ENCODE measurements at places on chromosomes 3 and 15. TPM values are rescaled to one million over a fixed set of nuclear protein-coding genes. Genes with fewer than 3 reads are reported as not detected.
A peak's percentile ranks its signal among the peaks of the same experiment; 100 is the strongest.

The MORC1 gene
- not detected for total RNA-seq

The SFMBT1 gene
- 3.6 TPM for total RNA-seq

The MAP3K13 gene
- total RNA-seq: 17.6 TPM

The ITPKA gene
- 1.4 TPM for total RNA-seq

The MAGI1 gene
- 26.4 TPM for total RNA-seq

DNA sequence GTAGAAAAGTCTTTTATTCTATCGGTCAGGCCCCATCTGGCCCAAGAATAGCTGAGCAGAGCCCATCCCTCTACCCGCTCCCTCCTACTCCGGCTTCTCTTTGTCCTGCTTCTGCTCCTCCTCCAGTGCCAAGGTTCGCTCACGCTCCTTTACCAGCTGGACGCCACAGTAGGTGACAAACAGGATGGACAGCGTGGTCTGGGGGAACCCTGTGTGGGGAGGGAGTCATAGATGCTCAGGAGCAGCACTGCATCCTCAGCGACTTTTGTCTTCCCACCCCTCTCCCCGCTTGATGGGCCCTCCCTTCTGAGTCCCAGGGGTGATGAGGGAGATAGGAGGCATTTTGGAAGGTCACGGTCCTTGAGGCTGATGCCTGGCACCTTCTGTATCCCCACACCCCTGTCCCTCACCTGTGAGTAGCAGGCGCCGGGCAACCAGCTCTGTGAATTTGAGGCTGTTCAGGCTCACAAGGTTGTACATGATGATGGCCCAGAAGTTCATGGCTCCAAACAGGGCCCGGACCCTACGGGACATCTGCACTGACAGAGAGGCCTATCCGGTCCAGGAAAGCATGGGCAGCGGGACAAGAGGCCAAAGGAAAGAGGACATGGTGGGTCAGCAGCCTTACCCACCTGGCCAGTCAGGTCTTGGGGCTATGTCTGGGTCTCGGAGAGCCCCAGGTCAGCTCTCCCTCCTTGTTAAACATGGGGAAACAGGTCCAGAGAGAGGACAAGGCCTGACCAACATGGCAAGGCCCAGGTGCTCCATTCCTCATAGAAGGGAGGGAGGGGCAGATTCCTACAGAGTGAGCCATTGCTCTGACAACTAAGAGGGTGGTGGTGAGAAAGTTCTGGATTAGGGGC lies 7.6 kb downstream of the KLHL40 start:
- no peak for DNase-seq
- H3K4me1 ChIP-seq: no peaks in the 10 kb centered on the region
- no peak overlapping the region for H3K27ac ChIP-seq
- H3K36me3 ChIP-seq: no peaks in the 10 kb centered on the region
- no peak overlapping the region for H3K4me3 ChIP-seq

DNA sequence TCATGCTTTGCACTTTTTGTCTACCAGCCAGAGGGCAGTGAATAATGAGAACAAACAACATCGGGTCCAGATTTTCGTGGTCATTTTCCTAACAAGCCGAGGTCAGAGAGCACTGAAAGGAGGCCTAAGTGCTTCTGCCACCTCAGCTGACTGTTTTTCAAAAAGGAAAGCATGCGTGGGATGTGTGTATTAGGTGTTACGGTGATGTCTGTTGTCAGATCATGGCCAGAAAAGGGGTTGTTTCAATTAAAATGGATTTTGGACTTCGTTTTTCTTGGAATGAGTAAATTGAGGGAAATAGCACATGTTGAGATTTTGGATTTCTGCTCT lies 99.5 kb downstream of the APBA2 start:
- no peak for DNase-seq
- H3K36me3 ChIP-seq: no peaks in the 10 kb centered on the region
- peak overlapping the region; percentile 72 for H3K27ac ChIP-seq
- H3K27me3 ChIP-seq: no peaks in the 10 kb centered on the region

GRCh38 chr3:36736301-36736700 lies 28.1 kb downstream of the DCLK3 start:
- peaks cover 10% of the 10 kb centered on the region for H3K27me3 ChIP-seq
- H3K4me1 ChIP-seq: no peaks in the 10 kb centered on the region
- H3K36me3 ChIP-seq: no peaks in the 10 kb centered on the region
- no peak for DNase-seq
- no peak overlapping the region for H3K27ac ChIP-seq
- H3K4me3 ChIP-seq: no peak overlapping the region

GRCh38 chr3:46933261-46933660 lies 43.3 kb downstream of the CCDC12 start:
- no peak overlapping the region for H3K27ac ChIP-seq
- H3K4me3 ChIP-seq: no peak overlapping the region
- H3K36me3 ChIP-seq: peaks cover 15% of the 10 kb centered on the region
- H3K27me3 ChIP-seq: no peaks in the 10 kb centered on the region

GRCh38 chr15:53675832-53676231 lies 83.6 kb downstream of the WDR72 start:
- no peak for DNase-seq
- no peaks in the 10 kb centered on the region for H3K27me3 ChIP-seq
- no peaks in the 10 kb centered on the region for H3K4me1 ChIP-seq

DNA sequence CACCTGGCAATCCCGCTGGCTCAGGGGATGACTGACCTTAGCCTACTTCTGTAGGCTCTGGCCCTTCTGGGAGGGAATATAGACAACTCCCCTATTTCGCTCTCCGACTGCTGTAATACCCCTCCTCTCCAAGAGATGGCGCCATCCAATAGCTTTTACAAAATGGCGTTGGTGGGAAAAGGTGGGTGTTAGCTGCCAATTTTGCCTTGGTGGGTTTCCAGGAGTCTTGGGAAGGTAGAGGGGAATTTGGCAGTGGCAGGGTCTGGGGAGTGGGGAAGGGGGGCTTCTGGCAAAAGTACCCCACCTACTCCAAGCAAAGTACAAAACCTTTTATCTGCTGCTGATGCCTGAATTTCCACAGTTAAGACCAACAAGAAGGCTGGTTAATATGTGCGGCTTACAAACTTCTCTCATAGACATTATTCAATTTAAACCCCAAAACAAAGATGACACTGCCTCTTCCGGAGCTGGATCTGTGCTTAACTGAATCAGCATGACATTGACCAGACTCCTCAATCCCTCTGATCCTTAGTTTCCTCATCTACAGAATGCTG lies 62.1 kb downstream of the RASGRF1 start:
- DNase-seq: peak; percentile 20
- H3K27ac ChIP-seq: no peak overlapping the region
- H3K4me1 ChIP-seq: no peaks in the 10 kb centered on the region
- H3K27me3 ChIP-seq: peaks cover 2% of the 10 kb centered on the region
- no peak overlapping the region for H3K4me3 ChIP-seq
- H3K36me3 ChIP-seq: no peaks in the 10 kb centered on the region

GRCh38 chr3:177595530-177596188 lies 398.4 kb upstream of the TBL1XR1 start:
- no peaks in the 10 kb centered on the region for H3K36me3 ChIP-seq
- peaks cover 16% of the 10 kb centered on the region for H3K4me1 ChIP-seq
- H3K4me3 ChIP-seq: no peak overlapping the region
- peak; percentile 93 for DNase-seq

GRCh38 chr3:161350916-161351315 lies 20.4 kb downstream of the SPTSSB start:
- peaks cover 1% of the 10 kb centered on the region for H3K27me3 ChIP-seq
- no peak overlapping the region for H3K4me3 ChIP-seq
- no peaks in the 10 kb centered on the region for H3K4me1 ChIP-seq
- no peak for DNase-seq

- peaks cover 3% of the 10 kb centered on the region for H3K4me1 ChIP-seq
- H3K4me3 ChIP-seq: peak overlapping the region; percentile 59
- DNase-seq: no peak
- H3K27me3 ChIP-seq: no peaks in the 10 kb centered on the region
- H3K27ac ChIP-seq: peak overlapping the region; percentile 88
- no peaks in the 10 kb centered on the region for H3K36me3 ChIP-seq
Observed at GRCh38 chr3:32501783-32502117, 902 bp downstream of the CMTM6 start.

DNA sequence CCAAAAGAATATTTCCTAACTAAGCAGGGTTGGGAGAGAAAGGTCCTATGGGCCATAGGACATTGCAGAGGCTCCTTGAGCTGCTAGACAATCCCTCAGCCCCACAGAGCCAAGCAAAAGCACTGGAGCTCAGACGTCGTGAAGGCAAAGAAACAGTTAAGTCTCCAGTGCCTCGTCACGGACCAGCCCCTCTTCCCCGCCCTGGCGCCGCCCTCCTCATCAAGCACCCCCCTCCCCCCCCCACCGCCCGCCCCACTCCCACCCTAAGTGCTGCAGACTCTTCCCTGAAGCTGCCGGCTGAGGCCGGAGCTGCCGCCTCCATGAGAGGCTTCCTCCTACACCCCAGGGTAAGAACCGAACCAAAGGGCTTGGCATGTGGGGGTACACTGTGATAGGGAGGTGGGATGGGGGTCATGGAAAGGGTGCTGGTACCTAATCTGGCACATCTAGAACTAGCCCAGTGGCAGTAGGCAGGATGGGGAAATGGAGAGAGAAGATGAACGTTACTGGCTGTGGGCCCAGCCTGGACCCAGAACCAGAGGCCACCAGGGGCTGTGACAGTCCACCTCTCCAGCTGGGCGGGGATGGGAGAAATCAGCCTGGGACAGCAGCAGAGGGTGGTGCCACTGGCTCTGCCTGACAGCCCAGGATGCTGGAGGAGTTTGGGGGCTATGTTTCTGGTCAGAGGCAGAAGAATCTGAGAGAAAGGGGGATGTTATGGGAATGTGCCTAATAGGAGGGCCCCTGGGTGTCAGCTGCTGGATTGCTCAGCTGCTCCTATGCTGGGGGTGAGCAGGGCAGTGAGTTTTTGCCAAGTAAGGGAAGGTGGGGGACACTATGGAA lies at the start of gene MAP1A:
Gene MAP1A, plus strand, starts transcription at position 255 of the 843 bp plus-strand sequence. CDS start 3,866 bp downstream, outside the sequence.
- peak; percentile 71 for DNase-seq
- peaks cover 20% of the 10 kb centered on the region for H3K36me3 ChIP-seq
- peak within 1 kb of the TSS; percentile 79 for H3K4me3 ChIP-seq
- peak within 1 kb of the TSS; percentile 81 for H3K27ac ChIP-seq
- peaks cover 20% of the 10 kb centered on the region for H3K4me1 ChIP-seq

DNA sequence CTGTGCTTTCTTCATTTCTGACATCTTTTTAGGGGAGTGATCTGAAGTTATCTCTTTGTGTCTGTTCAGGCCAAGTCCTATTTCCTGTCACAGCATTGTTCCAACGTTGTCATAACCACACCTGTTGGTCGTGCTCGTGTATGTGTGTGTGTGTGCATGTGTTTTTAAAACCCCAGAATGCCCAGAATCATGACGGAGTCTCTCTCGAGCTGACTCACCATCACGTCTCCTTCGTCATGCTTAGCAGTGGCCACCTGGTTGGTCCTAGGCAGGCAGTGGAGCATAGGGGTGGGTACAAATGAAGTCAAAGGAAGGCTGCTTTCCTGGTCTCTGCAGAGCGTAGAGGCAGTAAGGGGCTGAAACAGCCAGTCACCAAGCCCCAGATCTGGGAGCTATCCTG lies 126.8 kb upstream of the ABHD17C start:
- H3K4me3 ChIP-seq: no peak overlapping the region
- peaks cover 27% of the 10 kb centered on the region for H3K36me3 ChIP-seq
- DNase-seq: peak; percentile 48
- peaks cover 16% of the 10 kb centered on the region for H3K4me1 ChIP-seq
- H3K27ac ChIP-seq: peak overlapping the region; percentile 31

- H3K4me3 ChIP-seq: no peak overlapping the region
- H3K36me3 ChIP-seq: no peaks in the 10 kb centered on the region
- no peaks in the 10 kb centered on the region for H3K27me3 ChIP-seq
Observed at GRCh38 chr3:373193-373779, 176.7 kb downstream of the CHL1 start.

DNA sequence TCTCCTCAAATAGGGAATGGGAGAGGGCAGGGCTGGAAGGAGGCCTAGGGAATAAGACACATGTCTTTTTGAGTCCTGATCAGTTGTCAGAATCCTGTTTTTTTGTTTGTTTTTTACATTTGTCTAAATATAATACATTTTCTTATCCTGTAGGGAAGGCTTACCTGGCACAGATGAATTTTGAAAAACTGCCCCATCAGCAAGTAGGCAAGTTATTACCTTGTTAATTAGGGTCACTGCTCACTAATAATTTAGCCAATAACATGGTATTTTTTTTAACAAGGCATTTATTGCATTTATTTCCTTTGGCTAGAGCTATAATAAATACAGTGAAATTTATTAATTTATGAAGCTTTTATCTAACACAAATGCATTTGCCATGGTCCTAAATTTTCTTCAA lies 423.2 kb upstream of the ONECUT1 start:
- no peaks in the 10 kb centered on the region for H3K27me3 ChIP-seq
- DNase-seq: no peak
- no peak overlapping the region for H3K27ac ChIP-seq

DNA sequence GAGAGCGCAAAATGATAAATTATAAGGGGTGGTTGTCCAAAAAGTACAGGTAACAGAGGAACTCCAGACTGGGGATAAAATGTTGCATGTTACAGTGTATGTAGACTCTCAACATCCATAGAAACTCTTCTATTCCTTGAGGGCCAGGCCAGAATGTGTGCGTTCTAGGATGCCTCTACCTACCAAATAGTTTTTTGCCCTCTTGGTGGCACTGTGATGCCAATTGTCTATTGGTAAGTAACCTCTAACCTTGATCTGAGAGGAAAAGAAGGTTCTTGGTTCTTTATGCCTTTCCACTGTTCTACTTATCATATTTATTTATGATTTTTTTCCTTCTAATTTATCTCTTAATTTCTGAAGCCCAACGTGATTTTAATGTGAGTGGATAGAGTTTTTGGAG lies 424.6 kb downstream of the GRM7 start:
- H3K27me3 ChIP-seq: no peaks in the 10 kb centered on the region
- no peaks in the 10 kb centered on the region for H3K36me3 ChIP-seq
- H3K4me3 ChIP-seq: no peak overlapping the region
- H3K27ac ChIP-seq: no peak overlapping the region

GRCh38 chr15:89495638-89496145 lies 691 bp downstream of the RHCG start:
- no peak for DNase-seq
- H3K36me3 ChIP-seq: no peaks in the 10 kb centered on the region
- H3K4me1 ChIP-seq: no peaks in the 10 kb centered on the region
- H3K27me3 ChIP-seq: peaks cover 53% of the 10 kb centered on the region
- H3K27ac ChIP-seq: no peak overlapping the region

DNA sequence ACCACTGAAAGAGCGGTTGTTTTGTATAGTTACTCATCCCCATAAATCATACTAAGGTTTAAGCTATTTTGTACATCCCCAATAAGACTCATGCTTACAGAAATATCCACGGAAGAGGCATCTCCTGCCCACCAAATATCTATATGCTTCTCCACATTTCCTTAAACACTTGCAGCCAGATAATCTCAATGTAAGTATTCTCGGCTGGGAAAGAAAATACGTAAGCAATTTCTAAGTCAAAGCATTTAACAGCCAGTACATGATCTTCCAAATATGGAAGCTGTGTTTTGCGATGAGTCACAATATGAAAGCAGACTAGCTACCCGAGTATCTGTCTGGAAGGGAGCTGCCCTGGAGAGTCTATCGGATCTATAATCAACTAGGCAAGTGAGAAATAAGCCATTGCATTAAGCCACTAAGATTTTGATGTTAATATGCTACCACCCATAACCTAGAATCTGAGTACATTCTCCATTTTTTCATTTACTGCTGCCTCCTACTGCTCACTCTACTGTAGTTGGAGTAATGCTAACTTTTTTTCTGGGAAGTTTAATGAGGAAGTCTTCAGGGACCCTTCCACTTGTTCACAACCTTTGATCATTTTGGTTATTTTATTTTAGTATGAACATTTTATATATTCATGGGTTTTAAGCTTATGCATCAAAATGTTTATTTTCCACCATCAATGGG lies 26.9 kb upstream of the ZMAT3 start:
- H3K4me1 ChIP-seq: 0 out of 2 replicates have a peak, but pooled peaks cover 4% of the 10 kb centered on the region
- H3K27ac ChIP-seq: no peak overlapping the region

GRCh38 chr3:13549623-13550422 lies 898 bp downstream of the FBLN2 start:
- no peaks in the 10 kb centered on the region for H3K36me3 ChIP-seq
- H3K27me3 ChIP-seq: peaks cover 3% of the 10 kb centered on the region
- no peak for DNase-seq
- H3K4me1 ChIP-seq: peaks cover 8% of the 10 kb centered on the region

All from IMR-90 (cell line).